ENCODE measurements at places on chromosomes 6 and 20.

DNA sequence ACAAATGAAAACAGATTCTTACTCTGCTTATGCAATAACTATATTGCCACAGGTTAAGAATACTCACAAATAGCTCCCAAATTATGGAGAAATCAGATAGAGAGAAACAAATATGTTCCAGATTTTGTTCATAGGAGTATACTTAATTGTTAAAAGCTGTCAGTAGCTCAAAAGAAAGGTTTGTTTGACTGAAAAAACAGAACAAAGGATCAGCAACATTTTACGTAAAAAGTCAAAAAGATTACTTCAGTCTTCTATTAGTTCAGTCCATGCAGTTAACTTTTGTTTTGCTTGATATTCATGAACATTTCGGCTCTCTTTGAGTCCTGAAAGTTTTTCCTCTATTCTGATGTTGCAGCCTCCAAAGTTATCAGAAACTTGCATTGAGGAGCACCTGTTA is 13.4 kb upstream of the NANP start:
- DNase-seq: no peak

DNA sequence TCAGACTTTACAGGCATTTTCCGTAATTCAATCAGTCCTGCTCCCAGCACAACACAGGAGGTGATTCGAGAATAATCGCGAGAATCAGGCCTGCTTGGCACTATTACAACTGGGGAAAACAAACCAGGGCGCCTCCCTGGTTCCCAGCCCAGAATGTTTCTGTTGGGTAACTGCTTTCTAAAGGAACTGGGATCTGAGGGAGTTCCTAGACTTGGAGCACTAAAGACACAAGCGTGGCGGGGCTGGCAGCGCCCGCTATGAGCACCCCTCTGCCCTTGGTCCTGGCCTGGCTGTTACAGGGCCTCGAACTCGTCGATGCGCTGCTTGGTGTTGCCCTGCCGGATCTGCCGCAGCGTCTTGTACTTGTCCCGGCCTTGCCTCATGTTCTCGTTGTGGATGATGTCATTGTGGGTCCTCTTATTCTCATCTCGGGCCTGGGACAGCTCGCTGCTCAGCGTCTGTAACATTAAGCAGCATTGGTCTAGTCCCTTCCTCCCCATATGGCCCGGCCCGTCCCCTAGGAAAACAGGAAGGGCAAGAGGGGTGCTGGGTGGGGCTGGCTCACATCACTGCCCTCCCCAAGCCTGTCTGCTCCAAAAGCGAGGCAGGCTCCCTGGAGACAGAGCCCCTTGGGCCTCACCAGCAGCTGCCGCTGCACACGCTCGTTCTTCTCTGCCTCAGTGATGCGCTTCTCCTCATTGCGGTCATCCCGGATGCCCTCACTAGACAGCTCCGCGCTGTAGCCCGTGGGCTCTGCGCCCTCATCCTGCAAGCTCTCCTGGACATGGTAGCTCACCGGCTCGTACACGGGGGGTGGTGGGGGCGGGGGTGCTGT is 52.3 kb downstream of the EZR start:
- DNase-seq: no peak

GRCh38 chr6:160124605-160125004 is 3.0 kb downstream of the SLC22A1 start:
- no peak for DNase-seq

- peak; percentile 84 for DNase-seq
Measured at GRCh38 chr20:33658510-33658909, 3.6 kb upstream of the C20orf144 start.

GRCh38 chr6:36695414-36695813 is 2.2 kb upstream of the RAB44 start:
- DNase-seq: no peak

GRCh38 chr6:28858963-28859362 is 64.8 kb downstream of the TRIM27 start:
- DNase-seq: no peak

GRCh38 chr6:22526736-22527135 is 42.6 kb upstream of the HDGFL1 start:
- no peak for DNase-seq

- DNase-seq: no peak
Measured at GRCh38 chr6:157392927-157393668, 12.1 kb downstream of the ZDHHC14 start.

DNA sequence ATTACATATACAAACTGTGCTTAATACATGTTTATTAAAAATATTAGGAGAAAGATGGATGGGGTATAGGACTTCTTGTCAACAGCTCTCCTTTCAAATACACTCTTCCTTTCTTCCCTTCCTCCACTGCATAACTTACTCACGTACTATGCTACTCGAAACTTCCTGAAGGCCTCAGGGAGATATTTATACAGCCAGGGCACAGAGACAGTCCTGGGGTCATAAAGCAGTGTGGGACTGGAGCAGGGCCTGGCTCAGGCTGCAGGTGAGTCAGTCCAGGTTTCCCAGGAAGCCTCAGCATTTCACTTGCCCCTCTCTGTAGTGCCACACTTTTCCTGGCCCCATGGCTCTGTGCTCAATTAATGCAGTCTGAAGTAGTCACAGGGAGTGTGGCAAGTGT is 157.0 kb downstream of the UBE3D start:
- DNase-seq: no peak

DNA sequence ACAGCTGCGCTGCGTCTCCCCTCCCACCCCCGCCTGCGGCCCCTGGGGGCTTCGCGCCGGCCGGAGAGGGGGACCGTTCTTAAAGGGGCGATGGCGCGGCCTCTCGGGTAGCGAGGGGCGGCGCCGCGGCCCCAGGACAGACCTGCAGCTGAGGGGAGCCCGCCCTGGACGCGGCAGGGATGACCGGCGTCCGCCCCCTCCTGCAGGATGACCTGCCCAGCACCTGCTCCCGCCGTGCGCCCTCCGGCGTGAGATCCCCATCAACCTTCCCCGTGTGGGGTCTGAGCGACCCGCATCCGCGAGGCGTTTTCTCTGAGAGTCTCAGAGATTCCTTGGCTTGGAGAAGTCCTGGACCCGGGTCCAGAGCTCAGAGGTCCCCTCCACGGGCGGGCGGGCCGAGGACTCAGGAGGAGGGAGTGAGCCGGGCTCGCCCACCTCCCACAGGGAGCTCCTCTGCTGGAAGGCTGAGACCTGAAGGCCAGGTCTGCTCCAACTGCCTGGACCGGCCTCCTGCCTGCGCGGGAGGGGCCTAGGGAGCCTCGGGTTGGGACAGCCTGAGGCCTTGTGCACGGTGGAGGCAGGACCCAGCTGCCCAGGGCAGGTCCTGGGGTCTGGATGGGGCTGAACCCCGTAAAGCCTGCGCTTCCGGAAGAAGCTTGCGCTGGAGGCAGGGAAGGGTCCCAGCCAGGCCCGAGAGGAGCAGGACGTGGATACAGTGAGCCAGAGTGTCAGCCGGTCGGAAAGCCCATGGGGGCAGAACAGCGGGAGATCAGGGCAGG is 532 bp upstream of the NKAIN4 start:
- DNase-seq: no peak

DNA sequence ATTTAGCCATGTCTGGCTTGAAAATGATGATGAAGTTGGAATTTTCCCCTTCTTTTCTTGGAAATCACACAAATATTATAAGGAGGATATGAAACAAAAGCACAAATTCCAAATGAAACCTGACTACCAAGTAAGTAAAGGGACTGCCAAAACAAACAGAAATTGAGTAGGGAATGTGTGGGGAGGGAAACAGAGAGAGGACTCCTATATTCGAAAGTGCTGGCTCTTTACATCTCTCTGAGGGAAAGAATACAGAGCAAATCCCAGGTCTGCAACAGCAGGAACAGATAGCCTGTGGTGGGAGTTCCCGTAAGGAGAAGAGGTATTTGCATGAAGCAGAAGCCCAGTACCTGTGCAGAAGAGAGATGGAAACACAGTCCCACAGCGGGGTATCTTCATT is 583.7 kb downstream of the EPM2A start:
- no peak for DNase-seq

- no peak for DNase-seq
Measured at GRCh38 chr6:113690281-113691259, 166.6 kb upstream of the MARCKS start.

DNA sequence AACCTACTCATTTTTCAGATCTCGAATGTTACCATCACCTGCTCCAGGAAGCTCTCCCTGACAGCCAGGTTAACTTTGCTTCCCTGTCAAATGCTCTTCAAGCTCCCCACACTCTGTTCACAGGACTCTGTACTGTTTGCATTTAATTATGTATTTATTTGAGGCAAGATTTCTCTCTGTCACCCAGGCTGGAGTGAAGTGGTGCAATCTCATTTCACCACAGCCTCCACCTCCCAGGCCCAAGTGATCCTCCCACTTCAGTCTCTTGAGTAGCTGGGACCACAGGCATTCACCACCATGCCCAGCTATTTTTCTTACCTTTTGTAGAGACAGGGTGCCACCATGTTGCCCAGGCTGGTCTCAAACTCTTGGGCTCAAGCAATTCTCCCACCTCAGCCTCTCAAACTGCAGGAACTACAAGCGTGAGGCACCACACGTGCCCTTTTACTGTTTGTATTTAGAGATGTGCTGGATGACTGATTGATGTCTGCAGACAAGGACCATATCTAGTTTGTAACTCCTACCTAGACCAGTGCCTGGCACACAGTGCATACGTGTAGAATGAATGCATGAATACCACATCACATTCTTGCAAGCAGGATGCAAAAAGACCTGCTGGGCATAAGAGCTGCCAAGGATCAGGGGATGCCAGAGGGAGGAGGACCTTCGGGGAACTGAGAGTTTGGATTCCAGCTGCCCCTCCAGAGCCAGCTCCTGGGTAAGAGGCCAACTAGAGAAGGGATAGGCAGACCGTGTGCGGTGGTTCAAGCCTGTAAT is 15.6 kb upstream of the CBFA2T2 start:
- no peak for DNase-seq

DNA sequence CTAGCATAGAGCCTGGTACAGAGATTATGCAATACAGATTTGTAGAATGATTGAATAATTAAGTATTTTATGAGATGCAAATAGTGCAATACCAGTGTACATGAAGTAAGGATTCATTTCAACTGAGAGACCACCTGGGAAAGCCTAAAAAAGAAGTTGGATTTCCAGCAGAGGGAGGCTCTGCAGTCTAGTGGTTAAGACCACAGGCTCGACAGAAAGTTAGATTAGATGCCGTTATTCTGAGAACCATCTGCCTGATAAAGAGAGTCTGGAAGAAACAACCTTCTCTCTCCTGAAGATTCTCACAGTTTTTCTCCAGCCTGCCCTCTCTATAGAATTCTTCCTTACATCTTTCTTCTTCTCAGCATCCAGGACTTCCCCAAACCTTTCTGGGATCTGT is 13.6 kb upstream of the TNFRSF21 start:
- no peak for DNase-seq

GRCh38 chr20:44598423-44599305 is 16.3 kb downstream of the PKIG start:
- peak; percentile 66 for DNase-seq

DNA sequence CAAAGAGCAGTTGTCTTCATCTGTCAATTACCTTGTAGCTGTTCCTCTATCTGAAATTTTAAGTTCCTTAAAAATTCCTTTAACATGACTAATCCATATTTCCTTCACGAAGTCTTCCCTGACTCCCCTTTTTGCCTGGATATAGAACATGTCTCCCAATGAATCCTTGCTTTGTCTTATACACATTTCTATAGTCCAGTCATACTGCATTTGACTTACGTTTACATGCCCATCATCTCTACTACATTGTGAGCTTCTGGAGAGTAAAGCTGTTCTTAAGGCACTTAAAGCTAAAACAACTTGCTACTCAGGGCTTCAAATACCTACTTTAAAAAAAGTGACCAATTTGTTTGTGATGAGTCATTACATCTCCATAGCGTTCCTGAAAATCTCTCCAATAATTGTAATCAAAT is 4.9 kb downstream of the REV3L start:
- DNase-seq: no peak

DNA sequence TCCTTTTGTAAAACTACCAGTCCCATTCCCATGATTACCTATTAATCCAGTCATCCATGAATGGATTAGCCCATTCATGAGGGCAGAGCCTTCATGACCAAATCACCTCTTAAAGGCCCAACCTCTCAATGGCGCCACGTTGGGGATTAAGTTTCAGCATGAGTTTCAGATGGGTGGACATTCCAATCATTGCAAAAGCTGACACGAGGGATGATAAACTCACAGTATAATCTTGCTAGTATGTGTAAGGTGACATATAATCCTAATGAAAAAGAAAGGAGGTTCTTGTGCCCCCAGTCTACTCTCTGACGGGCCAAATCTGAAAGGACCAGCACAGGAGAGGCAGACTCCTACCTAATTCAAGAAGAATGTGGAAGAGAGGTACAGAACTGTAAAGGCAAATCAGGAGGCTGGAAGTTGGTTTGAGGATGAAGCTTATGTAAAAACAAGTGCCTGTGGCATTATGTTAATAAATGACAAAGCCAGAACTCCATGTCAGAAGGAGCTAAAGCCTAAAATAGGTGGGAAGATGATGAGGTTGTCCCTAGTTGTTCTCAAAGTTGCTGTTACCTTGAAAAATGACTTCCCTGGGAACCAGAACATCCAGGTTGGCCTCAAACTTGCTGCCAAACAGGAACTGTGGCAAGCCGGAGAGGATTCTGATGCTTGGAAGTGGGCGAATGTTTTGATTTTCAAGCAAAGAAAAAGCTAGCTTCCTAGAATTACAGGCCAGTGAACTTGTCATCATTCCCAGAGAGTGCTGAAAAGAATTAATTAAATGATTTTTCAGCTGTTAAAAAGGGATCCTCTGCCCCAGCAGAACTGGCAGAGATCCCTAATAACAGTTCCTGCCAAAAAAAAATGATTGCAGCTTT is 106.5 kb upstream of the TIAM2 start:
- DNase-seq: no peak

GRCh38 chr6:135086414-135086764 is 31.8 kb upstream of the HBS1L start:
- no peak for DNase-seq

GRCh38 chr6:109187399-109188114 is 92.2 kb downstream of the CEP57L1 start:
- no peak for DNase-seq

GRCh38 chr6:110446405-110446804 is 30.0 kb downstream of the SLC22A16 start:
- DNase-seq: no peak

- DNase-seq: no peak
Measured at GRCh38 chr6:105851113-105851580, 235.0 kb upstream of the PRDM1 start.

- no peak for DNase-seq
Measured at GRCh38 chr6:81002126-81002525, 750.4 kb downstream of the TENT5A start.

DNA sequence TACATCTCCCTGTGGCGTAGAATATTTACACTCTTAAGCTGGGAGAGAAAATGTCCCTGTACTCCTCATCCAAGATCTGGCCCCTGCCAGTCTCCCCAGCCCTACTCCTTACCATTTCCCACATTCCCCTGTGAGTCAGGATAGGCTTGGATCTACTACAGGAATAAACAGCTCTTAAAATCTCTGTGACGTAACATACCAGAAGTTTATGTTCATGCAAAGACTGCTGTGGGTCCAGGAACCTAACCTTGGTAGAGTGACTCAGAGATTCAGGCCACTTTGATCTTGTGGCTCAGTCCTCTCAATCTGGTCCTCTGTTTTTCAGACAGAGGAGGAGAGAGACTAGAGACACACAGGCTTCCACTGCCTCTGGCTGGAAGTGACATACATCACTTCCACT is 38.5 kb upstream of the GPR6 start:
- no peak for DNase-seq

All from RWPE2 (cell line).